GM12878 (cell line): ENCODE measurements at places on chromosomes 3 and 15. TPM values are rescaled to one million over a fixed set of nuclear protein-coding genes. Genes with fewer than 3 reads are reported as not detected.
A peak's percentile ranks its signal among the peaks of the same experiment; 100 is the strongest.

DNA sequence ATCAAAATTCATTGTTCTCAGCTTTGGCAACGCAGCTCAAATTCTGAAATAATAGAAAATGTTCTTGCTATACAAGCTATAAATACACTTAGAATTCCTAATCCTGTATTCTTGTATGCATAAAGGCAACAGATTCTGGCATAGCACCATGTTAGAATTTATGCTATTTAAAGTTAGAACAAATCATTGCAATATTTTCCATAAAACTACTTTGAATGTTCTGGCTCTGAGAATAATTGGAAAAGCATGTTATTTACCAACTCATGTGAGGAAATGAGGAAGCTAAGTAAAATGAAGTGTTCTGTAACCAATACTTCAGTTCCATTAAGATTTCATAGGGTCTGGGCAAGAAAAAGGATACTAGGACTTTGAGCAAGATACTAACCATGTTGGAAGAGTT is 888.9 kb downstream of the SQOR start:
- H3K27ac ChIP-seq, result no peak overlapping the region
- DNase-seq, result no peak
- H3K27me3 ChIP-seq, result no peaks in the 10 kb centered on the region
- no peaks in the 10 kb centered on the region for H3K36me3 ChIP-seq
- H3K4me3 ChIP-seq, result no peak overlapping the region
- H3K4me1 ChIP-seq, result no peaks in the 10 kb centered on the region

- no peak for DNase-seq
- peak overlapping the region; percentile 36; the same call in 1 of the 2 replicates for H3K27ac ChIP-seq
- no peak overlapping the region for H3K4me3 ChIP-seq
- H3K27me3 ChIP-seq, result no peaks in the 10 kb centered on the region; the same call in 1 of the 2 replicates
- H3K36me3 ChIP-seq, result no peaks in the 10 kb centered on the region
Observed at GRCh38 chr3:156483002-156483401, 71.9 kb downstream of the SSR3 start.

DNA sequence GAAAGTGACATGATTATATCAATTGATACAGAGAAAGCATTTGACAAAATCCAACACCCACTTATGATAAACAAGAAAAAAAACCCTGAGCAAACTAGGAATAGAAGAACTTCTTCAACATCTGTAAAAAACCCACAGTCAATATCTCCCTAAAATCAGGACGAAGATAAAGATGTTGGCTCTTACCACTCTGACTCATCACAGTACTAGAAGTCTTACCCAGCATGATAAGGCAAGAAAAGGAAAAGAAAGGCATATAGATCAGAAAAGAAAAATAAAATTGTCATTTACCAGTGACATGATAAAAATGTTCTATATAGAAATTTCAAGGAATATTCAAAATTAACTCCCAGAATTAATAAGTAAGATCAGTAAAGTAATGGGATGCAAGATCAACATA is 7.2 kb upstream of the FBXW12 start:
- H3K4me1 ChIP-seq, result no peaks in the 10 kb centered on the region
- no peaks in the 10 kb centered on the region for H3K36me3 ChIP-seq

GRCh38 chr3:196237203-196237602 is 20.9 kb downstream of the SLC51A start:
- peaks cover 7% of the 10 kb centered on the region; the same call in 1 of the 2 replicates for H3K36me3 ChIP-seq
- peaks cover 25% of the 10 kb centered on the region for H3K4me1 ChIP-seq
- H3K27me3 ChIP-seq, result no peaks in the 10 kb centered on the region
- DNase-seq, result no peak
- H3K4me3 ChIP-seq, result no peak overlapping the region

GRCh38 chr3:17577796-17578520 is 164.5 kb downstream of the TBC1D5 start:
- H3K27ac ChIP-seq, result no peak overlapping the region
- H3K36me3 ChIP-seq, result no peaks in the 10 kb centered on the region
- H3K4me3 ChIP-seq, result no peak overlapping the region
- H3K4me1 ChIP-seq, result peaks cover 44% of the 10 kb centered on the region

DNA sequence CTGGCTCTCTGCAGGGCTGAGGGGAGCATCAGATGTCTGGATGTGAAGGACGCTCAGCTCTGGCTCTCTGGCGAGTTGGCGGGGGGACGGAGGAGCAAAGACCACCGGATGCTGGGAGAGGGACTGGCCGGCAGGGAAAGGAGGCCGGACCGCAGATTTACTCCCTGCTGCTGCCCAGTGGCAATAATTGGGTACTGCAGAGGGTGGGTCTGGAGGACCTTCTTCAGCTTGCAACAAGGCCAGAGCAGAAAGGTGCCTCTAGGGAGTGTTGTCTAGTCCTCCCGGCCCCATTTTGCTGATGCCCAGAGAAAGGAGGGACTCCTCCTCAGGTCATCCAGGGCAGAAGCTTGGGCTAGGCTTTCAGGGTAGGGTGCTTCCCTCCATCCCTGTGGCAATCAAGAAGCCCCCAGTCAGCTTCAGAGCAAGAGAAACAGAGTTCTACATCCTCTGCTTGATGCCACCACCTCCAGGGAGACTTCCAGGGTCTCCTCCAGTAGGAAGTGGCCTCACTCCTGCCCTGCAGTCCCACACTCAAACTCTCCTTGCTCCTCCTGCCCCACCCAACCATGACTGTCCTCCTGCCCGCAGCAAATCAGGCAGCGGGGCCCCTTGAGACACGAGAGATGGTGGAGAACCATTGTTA is 20.3 kb upstream of the CSPG4 start:
- no peaks in the 10 kb centered on the region for H3K27me3 ChIP-seq
- no peaks in the 10 kb centered on the region for H3K4me1 ChIP-seq
- no peaks in the 10 kb centered on the region for H3K36me3 ChIP-seq

- H3K4me3 ChIP-seq, result no peak overlapping the region
- DNase-seq, result no peak
- no peaks in the 10 kb centered on the region for H3K36me3 ChIP-seq
- H3K27ac ChIP-seq, result no peak overlapping the region
Observed at GRCh38 chr3:192277477-192277876, 449.9 kb downstream of the FGF12 start.

GRCh38 chr3:13245615-13245978 is 172.4 kb upstream of the IQSEC1 start:
- no peaks in the 10 kb centered on the region for H3K4me1 ChIP-seq
- DNase-seq, result no peak
- H3K4me3 ChIP-seq, result no peak overlapping the region
- H3K36me3 ChIP-seq, result no peaks in the 10 kb centered on the region
- no peaks in the 10 kb centered on the region for H3K27me3 ChIP-seq
- no peak overlapping the region for H3K27ac ChIP-seq

GRCh38 chr15:23566071-23566554 is 639 bp downstream of the MKRN3 start:
- no peaks in the 10 kb centered on the region for H3K27me3 ChIP-seq
- H3K27ac ChIP-seq, result no peak overlapping the region
- H3K36me3 ChIP-seq, result no peaks in the 10 kb centered on the region
- DNase-seq, result no peak
- H3K4me3 ChIP-seq, result no peak overlapping the region

- H3K4me1 ChIP-seq, result no peaks in the 10 kb centered on the region
- no peaks in the 10 kb centered on the region for H3K27me3 ChIP-seq
- DNase-seq, result no peak
- H3K27ac ChIP-seq, result no peak overlapping the region
- no peak overlapping the region for H3K4me3 ChIP-seq
- H3K36me3 ChIP-seq, result no peaks in the 10 kb centered on the region
Observed at GRCh38 chr3:39166932-39167532, 13.6 kb upstream of the CSRNP1 start.

DNA sequence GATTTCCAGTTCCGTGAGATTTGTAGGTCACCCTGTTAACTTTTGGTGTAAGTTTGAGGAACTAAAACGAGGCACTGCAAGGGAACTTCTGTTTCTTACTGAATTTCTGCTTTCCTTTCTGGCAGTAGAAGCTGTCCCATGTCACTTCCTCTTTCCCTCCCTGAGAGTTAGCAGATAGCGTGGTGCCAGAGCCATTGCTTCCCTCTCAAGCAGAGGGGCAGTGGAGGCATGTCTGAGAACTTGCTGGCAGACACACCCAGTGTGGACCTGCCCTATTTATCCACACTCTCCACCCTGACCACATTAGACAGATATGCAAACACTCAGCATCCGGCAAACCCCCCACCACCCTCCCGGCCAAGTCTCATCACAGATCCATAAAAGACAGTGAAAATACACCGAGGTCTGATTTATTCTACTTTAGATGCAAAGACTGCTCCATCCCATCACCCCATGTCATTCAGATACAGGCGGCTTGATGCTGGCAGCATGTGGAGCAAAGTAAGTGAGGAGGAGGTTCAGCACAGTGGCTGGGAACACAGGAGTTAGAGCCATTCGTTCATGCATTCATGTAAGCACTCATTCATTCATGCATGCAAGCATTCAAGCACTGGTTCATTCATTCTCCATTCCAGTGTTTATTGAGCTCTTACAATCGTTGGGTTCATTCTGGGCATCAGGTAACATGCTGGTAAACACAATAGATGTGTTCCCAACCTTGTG is 324.7 kb downstream of the SHQ1 start:
- H3K27ac ChIP-seq, result peak overlapping the region; percentile 69
- H3K4me1 ChIP-seq, result peaks cover 18% of the 10 kb centered on the region

GRCh38 chr15:55742927-55743728 is at the start of gene PRTG:
Gene PRTG, minus strand, starts transcription at chr15:55743152. Its CDS starts 221 bp downstream, at chr15:55742931.
- H3K4me3 ChIP-seq, result peak within 1 kb of the TSS; percentile 58; the same call in 1 of the 2 replicates
- H3K27ac ChIP-seq, result no peak within 1 kb of the TSS
- no peak for DNase-seq
- peaks cover 22% of the 10 kb centered on the region for H3K27me3 ChIP-seq

- H3K27ac ChIP-seq, result no peak overlapping the region
- H3K27me3 ChIP-seq, result no peaks in the 10 kb centered on the region
- no peak overlapping the region for H3K4me3 ChIP-seq
- H3K4me1 ChIP-seq, result peaks cover 7% of the 10 kb centered on the region; the same call in 1 of the 2 replicates
Observed at GRCh38 chr15:44598892-44599291, 61.9 kb downstream of the EIF3J start.

DNA sequence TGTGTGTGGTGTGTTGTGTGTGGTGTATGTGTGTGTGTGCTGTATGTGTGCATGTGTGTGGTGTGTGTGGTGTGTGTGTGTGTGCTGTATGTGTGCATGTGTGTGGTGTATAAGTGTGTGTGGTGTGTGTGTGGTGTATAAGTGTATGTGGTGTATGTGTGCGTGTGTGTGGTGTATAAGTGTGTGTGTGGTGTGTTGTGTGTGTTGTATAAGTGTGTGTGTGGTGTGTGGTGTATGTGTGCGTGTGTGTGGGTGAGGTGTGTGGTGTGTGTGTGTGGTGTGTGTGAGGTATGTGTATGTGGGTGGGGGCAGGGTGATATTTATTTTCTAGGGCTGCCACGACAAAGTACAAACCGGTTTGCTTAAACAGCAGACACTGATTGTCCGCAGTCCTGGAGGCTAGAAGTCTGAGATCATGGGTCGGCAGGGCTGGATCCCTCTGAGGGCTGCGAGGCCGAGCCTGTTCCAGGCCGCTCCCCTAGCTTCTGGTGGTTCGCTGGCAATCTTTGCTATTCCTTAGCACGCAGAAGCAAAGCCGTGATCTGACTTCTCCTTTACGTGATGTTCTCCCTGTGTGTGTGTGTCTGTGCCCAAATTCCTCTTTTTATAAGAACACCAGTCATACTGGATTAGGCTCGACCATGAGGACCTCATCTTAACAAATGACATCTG is 160.2 kb downstream of the XXYLT1 start:
- DNase-seq, result no peak
- no peaks in the 10 kb centered on the region for H3K4me1 ChIP-seq
- H3K36me3 ChIP-seq, result 0 out of 2 replicates have a peak, but pooled peaks cover 2% of the 10 kb centered on the region
- H3K27ac ChIP-seq, result no peak overlapping the region
- no peaks in the 10 kb centered on the region for H3K27me3 ChIP-seq

DNA sequence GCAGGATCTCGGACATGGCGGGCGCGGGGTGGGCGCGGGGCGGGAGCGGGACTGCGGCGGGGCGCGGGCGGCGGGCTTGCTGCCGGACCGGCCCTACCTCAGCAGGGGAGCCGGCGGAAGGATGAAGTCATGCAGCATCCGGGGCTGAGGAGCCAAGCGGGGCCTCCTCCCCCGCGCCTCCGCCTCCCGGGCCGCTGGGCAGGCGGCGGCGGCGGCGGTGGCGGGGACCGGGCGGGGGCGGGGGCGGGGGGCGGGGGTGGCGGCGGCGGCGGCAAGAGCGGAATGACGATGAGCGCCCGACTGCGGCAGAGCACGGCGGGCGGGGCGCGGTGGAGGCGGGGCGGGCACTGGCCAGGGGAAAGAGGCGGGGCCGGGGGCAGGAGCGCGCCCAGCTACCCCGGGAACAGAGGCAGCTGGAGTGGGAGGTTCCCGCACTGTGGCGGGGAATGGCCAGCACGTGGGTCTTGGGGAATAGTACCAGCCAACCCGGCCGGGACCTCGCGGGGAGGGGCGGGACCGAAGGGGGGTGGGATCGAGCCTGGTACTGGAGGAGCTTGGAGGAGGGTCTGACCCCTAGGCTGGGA is at the start of gene CAMK2N2:
CAMK2N2 (minus strand) TSS at position 284 of the 584 bp plus-strand sequence; CDS start at position 16, 268 bp downstream.
- H3K4me1 ChIP-seq, result 0 out of 2 replicates have a peak, but pooled peaks cover 4% of the 10 kb centered on the region
- no peaks in the 10 kb centered on the region for H3K36me3 ChIP-seq
- H3K27ac ChIP-seq, result no peak within 1 kb of the TSS
- H3K4me3 ChIP-seq, result peak within 1 kb of the TSS; percentile 67; the same call in 1 of the 2 replicates
- no peak for DNase-seq

- no peaks in the 10 kb centered on the region for H3K36me3 ChIP-seq
- no peak overlapping the region for H3K4me3 ChIP-seq
Observed at GRCh38 chr15:53000409-53000808, 210.3 kb upstream of the ONECUT1 start.

DNA sequence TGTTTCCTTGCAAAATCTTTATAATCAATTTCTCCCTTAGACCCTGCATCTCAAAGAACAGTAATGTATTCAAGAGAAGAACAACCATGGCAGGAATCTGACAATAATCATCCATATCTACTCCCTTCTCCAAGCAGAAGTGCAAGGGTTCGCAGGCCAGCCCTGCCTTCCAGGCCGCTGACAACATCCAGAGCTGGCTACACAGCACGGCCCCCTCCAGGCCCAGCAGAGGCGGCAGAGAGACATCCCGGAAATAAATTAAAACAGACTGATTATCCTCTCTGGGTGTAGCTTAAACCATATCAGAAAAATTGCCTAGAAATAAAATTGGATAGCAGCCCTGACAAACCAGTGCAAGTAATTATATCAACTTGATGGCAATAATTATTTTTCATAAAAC is 223.3 kb downstream of the FAM43A start:
- no peak overlapping the region for H3K4me3 ChIP-seq
- no peak for DNase-seq
- H3K4me1 ChIP-seq, result no peaks in the 10 kb centered on the region
- H3K36me3 ChIP-seq, result no peaks in the 10 kb centered on the region
- H3K27me3 ChIP-seq, result no peaks in the 10 kb centered on the region

GOLGA6D gene
- total RNA-seq, result not detected in 2 replicates

C3orf20 gene
- 1.6 and 2.0 TPM in 2 replicates for total RNA-seq

GHSR gene
- total RNA-seq, result not detected in 2 replicates

HHATL gene
- total RNA-seq, result not detected in 2 replicates

TLR9 gene
- 4.8 and 6.9 TPM in 2 replicates for total RNA-seq

PEX11A gene
- total RNA-seq, result 2.0 and 2.8 TPM in 2 replicates

ATP13A5 gene
- not detected in 2 replicates for total RNA-seq

TEX55 gene
- total RNA-seq, result not detected in 2 replicates

KNL1 gene
- 25.7 and 29.3 TPM in 2 replicates for total RNA-seq

MON1A gene
- total RNA-seq, result 9.0 and 10.3 TPM in 2 replicates

LRCH3 gene
- total RNA-seq, result 40.0 and 48.3 TPM in 2 replicates

ITIH3 gene
- 0.15 and 0.27 TPM in 2 replicates for total RNA-seq

C2CD4A gene
- total RNA-seq, result not detected in 2 replicates

RARRES1 gene
- total RNA-seq, result 0.16 TPM in 1 of 2 replicates, not detected in the other

C3orf52 gene
- total RNA-seq, result 0.15 and 0.19 TPM in 2 replicates
